Substantia nigra (tissue), 51 donors: ENCODE measurements at places on chromosomes 4 and X.

DNA sequence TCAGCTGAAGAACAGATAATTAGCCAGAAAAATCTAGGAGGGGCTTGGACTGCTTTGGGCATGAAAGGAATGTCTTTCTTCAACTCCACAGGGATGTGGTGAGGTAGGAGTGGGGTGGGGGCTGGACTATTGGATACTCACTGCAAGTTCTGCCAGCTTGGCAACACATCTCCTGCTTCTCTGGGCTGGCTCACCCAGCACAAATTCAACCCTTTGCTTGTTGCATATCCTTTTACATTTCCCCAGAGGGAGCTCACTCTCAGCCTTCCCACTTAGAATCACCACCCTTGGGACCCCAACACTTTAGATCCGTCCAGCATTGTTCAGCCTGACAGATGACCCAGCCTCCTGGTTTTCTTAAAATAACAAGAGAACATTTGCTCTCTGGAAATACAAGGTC is 120.6 kb downstream of the KDR start:
- DNase-seq = no peak

GRCh38 chr4:74117024-74117534 is 18.1 kb upstream of the CXCL2 start:
- DNase-seq = no peak

DNA sequence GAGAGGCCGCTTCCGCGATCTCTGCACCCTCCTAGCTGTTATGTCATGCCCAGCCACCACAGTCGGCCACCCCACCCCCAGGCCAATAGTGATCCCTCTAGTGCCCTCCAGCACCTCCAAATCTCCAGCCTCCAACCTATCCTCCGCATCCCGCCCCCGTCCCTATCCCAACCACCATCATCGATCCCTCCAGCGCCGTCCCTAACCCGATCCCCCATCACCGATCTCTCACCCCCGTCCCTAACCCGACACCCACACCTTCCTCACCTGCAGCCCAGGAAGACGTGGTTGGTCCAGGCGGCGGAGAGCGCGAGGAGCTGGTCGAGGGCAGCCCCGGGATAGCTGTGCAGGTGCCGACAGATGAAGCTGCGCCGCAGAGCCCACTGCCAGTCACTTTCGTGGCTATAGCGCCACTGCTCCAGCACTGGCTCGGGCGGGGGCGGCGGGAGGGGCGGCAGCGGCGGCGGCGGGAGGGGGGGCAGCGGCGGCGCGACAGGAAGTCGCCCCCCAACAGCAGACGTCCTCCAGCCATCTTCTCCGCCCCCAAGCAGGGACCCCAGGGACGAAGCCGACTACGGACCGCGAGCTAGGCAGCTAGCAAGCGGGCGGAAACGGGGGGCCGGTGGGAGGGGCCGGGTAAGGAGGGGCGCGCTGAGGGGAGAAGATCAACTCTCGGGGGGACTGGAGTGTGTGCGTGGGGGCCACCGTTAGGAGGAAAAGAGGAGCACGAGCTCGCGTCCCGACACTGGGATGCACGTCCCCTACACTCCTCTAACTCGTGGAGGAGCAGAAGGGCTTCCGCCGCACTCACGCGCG is 552 bp downstream of the NKRF start:
- no peak for DNase-seq

DNA sequence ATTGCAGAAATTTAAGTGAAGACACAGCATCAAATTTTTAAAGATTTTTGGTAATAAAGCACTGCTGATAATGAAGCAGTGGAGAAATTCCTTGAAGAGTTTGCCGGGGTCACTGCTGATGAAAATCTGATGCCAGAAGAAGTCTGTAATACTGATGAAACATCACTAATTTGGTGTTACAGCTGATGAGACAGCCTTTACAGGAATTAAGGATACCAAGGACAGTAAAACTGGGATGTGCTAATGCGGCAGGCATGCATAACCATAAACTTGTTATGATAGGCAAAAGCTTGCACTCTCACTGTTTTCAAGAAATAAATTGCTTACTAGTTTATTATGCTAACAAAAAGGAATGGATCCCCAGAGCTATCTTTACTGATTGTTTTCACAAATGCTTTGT is 52.9 kb upstream of the VEGFC start:
- no peak for DNase-seq

DNA sequence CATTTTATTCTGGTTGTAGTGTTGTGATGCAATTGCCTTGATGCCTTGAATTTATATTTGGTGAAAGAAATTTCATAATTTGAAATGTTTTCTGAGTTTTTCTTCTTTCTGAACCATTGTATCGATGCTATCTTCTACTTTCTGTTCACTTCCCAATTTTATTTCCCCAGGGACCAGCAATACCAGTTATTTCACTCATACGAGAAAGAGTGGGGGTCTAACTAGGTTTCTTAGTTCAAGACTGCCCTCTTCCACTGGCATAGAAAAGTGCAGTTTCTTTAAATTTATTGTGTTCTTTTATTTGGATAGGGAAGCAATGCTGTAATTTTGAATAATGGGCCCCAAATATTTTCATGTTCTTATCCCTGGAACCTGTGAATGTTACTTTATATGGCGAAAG is 544.0 kb upstream of the ADGRL3 start:
- no peak for DNase-seq

GRCh38 chr4:32909736-32910135 is 2189.6 kb downstream of the PCDH7 start:
- no peak for DNase-seq

DNA sequence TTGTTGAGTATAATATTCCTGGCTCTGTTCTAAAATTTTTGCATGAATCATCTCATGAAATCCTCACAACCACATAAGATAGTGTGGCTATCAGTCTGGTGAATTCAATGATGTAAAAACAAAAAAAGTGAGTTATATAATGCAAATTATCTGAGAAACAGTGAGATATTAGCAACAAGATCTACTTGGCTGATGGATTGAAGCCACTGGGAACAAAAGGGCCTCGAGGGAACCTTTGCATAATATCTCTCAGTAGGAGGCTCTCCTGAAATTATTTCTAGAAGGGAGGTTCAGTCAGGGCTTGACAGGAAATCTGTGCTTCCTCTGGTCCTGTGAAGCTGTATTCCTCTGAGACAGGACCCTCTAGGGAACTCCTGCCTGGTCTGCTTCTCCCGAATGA is 30.1 kb upstream of the NUP54 start:
- no peak for DNase-seq
